Endodermal cell (in vitro differentiated cells): ENCODE measurements at places on chromosomes 13 and 19.
A peak's percentile ranks its signal among the peaks of the same experiment; 100 is the strongest.

DNA sequence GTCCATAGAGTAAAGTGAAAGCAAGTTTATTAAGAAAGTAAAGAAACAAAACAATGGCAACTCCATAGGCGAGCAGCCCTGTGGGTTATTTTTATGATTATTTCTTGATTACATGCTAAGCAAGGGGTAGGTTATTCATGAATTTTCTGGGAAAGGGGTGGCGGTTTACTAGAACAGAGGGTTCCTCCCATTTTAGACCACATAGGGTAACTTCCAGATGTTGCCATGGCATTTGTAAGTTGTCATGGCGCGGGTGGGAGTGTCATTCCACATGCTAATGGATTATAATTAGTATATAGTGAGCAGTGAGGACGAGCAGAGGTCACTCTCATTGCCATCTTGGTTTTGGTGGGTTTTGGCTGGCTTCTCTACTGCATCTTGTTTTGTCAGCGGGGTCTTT lies 8.4 kb upstream of the DCUN1D2 start:
- no peak for DNase-seq

DNA sequence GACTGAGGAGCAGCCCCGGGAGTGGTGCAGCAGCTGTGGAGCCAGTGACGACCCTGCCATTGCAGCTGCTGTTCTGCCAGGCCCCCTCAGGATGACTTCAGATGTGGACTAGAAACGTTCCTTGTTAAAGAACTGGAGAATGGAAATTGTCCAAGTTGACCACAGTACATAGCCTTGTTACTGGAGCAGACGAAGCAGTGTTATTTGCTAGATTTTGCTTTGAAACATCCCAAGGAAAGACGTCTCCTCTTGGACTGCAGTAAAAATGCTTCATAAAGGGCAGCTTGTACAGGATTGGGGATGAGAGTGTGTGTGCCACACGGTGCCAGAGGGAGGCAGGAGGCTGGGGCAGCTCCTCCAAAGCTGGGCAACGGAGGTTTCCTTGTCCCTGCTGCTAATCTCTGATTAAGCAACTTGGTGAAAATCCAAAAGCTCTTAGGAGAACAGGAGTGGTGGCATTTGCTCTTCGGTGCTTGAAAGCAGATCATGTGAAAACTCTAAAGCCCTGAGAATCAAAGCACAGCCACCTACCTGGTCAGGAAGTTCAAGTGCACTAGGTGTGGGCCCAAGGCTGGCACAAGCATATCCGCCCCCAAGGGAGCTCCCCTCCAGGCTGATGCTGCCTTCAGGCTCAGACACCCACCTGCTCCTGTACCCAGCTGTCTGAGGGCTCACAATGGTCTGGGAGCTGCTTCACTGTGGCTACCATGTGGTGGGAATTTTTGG lies 34.5 kb downstream of the SHISA2 start:
- no peak for DNase-seq

DNA sequence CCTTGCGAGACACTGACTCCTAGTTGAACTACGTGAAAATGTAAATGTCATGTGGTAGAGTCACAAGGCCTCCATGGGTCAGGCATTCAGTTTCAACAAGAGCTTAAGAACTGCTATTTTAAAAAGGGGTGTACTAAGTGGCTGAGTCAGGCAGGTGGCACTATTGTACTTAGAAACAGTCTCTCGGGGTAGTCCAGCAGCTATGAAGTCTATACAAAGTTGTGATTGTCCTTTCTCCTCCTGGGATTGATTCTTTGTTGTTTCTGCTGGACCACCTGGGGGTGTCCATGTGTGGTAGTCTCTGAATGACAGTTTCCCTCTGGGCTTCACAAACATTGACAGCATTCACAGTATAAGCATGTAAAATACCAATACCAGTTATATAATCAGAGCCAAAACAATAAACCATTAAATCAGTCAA lies 33.0 kb downstream of the UGGT2 start:
- peak; percentile 80 for DNase-seq

- DNase-seq = peak; percentile 87
Measured at GRCh38 chr13:60331249-60332012, 65.6 kb upstream of the TDRD3 start.

GRCh38 chr13:91576590-91576989 lies 178.2 kb downstream of the GPC5 start:
- DNase-seq = peak; percentile 82

- peak; percentile 72 for DNase-seq
Measured at GRCh38 chr19:18157465-18158063, 4.6 kb downstream of the PIK3R2 start.
